ENCODE measurements at places on chromosomes 11 and 22.

GRCh38 chr11:1777737-1778136 lies 14.0 kb upstream of the CTSD start:
- no peak for DNase-seq

- no peak for DNase-seq
These were observed 784.5 kb downstream of the BRD1 start for GRCh38 chr22:49042877-49043859.

- DNase-seq = no peak
These were observed 25.1 kb downstream of the ADM start for GRCh38 chr11:10329935-10330334.

GRCh38 chr11:59802639-59803176 lies 7.9 kb downstream of the MRPL16 start:
- no peak for DNase-seq

- DNase-seq = no peak
These were observed 200.0 kb downstream of the LARGE1 start for GRCh38 chr22:33720166-33720878.

DNA sequence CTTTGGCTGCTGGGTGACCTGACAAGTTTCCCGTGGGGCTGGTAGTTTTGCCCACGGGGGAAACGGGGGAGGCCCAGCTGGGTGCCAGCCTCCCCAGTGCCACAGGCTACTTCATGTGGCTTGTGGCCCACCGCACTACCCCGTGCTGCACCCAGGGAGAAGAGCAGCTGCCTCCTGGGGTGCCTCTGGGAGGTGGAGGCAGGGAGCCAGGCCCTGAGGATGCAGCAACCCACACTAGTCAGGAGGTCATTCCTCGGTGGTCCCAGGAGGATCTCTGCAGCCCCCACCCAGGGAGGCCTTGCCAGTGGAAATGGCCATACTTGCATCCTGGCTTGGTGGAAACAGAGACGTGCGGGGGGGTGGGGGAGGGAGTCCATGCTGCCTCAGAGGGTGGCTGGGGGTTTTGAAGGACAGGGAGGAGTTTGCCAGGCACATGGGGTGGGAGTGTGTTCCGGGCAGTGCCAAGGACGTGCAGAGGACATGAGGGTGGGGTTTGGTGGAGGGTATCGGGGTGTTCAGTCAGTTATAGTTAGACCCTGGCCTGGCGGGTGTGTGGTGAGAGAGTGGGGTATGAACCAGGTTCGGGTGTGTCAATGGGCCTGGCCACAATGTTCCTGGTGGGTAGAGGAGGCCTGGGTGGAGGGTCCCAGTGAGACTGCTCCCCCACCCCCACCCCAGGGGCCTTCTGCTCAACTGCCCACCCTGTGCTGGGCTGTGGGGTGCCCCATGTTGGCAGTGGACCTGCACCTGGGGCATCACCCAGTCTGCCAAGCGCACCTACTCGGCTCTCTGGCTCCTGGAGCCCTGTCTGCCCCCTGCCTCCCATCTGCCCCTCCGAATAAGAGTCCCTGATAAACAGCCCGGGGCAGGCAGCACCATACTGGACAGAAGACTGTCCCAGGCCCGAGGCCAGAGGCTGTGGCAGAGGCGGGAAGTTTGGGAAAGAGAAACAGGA lies 3.8 kb downstream of the PIM3 start:
- DNase-seq = no peak

GRCh38 chr11:48063424-48063978 lies 83.1 kb downstream of the PTPRJ start:
- DNase-seq = no peak

GRCh38 chr11:57163160-57163868 lies 18.4 kb upstream of the LRRC55 start:
- DNase-seq = no peak

DNA sequence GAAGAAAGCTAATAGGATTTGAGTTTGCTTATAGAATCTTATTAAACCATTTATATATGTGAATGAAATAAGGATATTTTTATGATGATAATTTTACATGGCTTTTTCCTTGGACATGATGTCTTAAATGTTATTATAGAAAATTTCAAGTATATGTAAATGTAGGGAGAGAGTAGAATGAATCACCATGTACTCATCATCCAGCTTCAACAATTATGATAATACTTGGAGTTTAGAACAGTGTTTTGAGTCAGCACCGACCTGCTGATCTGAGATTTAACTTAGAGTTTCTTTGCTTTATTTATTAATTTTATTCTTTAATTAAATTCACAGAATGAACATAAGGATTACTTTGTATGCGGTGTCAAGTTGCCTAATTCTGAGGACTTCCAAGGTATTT lies 193.5 kb downstream of the UVRAG start:
- DNase-seq = no peak

Measured in T-helper 22 cell (primary cell).